ENCODE measurements at places on chromosomes 16 and 17.
A peak's percentile ranks its signal among the peaks of the same experiment; 100 is the strongest.

- no peak for DNase-seq
These were observed 8.5 kb downstream of the ZC3H18 start for GRCh38 chr16:88578446-88579313.

- no peak for DNase-seq
These were observed 231.3 kb downstream of the HAPSTR1 start for GRCh38 chr16:9322769-9323168.

DNA sequence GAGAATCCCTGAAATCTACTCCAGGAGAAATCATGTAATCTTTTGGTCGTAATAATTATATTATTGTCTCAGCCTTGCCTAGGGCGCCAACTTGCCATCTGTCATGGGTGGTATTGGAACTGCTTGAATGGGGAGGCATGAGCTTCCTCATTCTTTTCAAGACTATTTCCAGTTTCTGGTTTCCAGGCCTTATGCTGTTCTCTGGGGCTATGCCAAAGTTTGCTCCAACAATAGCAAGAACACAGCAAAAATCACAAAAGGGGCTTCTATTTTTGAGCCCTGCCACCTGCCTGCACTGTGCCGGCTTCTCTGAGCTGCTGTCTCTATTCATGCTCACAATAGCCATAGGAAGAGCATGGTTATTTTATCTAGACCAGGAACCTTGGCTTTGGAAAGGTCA lies 111.7 kb downstream of the SPECC1 start:
- DNase-seq, result no peak

DNA sequence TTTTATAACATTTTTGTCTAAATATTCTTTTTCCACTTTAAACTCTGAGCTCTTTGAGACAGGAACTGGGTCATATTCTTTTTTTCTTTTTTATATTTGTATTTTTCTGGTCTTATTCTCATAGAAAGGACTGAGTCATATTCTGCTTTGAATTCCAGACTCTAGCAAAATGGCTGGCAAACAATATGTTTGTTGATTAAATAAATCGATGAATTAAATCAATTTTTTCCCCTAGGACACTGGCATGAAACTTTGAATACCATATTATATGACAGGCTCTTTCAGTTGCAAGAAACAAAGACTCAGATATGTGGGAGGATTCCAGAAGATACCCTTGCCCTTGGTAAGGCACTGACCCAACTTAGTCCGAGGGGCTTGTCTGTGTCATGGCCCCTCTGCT lies 3.1 kb upstream of the RGS9 start:
- DNase-seq, result no peak

DNA sequence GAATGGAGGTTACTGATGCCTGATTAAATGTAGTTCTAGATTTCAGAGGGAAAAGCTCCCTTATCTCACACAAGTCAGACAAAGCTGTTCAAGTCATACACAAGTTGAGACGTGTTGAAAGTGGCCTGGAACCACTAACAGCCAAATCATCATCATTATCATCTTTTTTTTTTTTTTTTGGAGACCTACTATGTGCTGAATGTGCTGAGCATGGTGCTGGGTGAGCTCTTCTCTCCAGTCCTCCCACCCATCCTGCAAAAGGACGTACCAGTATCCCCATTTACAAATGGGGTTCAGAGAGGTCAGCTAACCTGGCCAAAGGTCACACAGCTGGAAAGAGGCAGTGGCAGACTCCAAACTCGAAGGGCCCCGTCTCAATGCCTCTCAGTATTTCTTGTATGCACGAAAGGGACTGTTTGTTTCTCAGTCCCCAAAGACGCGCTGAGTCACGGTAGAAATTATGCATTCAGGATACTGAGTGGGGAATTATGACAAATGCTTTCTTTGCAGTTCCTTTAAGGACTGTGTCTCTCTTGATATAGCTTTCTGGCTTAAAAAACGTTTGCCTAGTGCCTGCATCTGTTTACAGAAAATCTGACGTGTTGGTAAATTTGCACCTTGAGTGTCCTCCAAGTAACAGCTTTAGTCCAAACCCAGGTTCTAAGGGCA lies 235.5 kb downstream of the XYLT1 start:
- DNase-seq, result peak; percentile 10

- DNase-seq, result no peak
These were observed 2.8 kb upstream of the TEFM start for GRCh38 chr17:30908717-30909420.

GRCh38 chr16:8430401-8430800 lies 159.9 kb downstream of the TMEM114 start:
- no peak for DNase-seq

GRCh38 chr17:70407506-70407905 lies 238.2 kb downstream of the KCNJ2 start:
- DNase-seq, result peak; percentile 40

GRCh38 chr16:2043667-2044451 lies 3.8 kb downstream of the NTHL1 start:
- no peak for DNase-seq

- DNase-seq, result no peak
These were observed 5.2 kb upstream of the CDC42EP4 start for GRCh38 chr17:73316919-73317505.

DNA sequence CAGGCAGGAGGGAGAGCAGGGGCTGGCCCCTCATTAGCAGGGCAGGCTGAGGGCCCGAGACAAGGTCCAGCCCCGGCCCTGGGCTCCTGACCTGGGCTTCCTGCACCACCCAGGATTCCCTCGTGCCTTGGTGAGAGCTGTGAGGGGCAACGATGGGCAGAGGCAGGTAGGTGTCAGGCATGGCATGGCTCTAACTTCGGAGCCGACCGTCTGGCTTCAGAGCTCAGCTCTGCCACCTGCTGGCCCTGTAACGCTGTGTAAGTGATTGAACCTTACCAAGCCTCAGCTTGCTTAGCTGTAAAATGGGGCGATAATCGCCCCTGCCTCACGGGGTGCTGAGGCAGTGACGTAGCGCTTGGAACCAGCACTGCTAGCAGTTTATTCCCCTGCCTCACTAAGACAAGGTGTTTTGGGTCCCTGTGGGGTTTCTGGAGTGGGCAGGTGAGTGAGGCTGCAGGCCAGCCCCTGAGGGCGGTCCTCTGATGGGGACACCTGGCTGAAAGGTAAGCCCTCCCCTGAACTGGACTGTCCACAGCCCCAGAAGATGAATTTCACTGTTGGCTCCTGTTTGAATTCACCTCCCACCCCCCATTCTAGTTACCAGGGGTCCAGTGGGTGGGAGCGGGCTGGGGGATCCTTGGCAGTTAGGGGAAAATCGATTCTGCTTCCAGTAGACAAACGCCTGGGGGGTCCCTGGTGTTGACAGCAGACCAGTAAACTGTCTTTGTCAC lies 184.8 kb upstream of the GSE1 start:
- peak; percentile 19 for DNase-seq

- DNase-seq, result no peak
These were observed 24.8 kb downstream of the ADCY9 start for GRCh38 chr16:4091240-4092012.

- no peak for DNase-seq
These were observed 45.0 kb upstream of the CLEC3A start for GRCh38 chr16:77977339-77977738.

GRCh38 chr17:9132944-9133610 lies 111.8 kb downstream of the NTN1 start:
- no peak for DNase-seq

DNA sequence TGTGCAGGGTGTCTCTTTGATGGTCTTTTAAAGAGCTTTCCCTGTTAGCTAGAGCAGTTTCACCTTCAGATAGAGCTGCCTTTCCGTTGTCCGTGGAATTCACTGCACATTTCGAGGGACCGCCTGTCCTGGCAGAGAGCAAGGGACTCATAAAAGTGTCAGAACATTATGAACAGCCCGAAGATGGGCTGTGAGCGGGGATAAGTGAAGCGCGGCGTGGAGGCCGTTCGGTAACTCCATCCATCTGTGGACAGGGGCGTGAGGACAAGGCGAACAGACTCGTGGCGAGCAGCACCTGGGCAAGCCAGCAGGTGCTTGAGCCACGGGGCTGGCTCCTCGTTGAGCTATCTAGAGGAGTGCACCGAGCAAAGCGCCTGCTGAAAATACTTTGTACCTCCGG lies 371.2 kb downstream of the MAF start:
- DNase-seq, result no peak

DNA sequence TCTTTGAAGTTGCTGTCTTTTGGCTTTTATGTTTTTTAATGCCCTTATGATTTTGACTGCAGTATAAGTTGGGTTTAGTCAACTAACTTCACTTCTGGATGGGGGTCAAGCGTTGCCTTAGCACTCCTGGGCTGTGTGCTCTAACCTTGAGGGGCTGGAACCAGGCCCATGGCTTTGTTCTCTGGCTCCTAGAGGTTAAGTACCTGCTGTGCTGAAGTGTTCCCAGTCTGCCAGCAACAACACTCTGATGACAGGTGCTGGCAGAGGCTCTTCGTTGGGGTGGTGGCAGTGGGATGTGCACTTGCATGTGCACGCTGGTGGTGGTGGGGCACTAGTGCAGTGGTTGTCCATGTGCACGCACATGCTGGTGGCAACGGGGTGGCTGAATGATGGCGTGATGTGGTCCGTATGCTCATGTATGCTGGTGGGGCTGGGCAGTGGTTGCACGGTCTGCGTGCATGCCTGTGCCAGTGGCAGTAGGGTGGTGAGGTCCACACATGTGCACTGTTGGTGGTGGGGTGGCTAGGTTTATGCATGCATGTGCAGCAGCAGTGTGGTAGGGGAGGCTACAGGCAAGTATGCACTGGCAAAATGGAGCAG lies 447.8 kb upstream of the GOT2 start:
- no peak for DNase-seq
